ENCODE measurements at places on chromosomes 6 and 20.

- no peak for DNase-seq
Measured at GRCh38 chr6:116278854-116279231, 887 bp downstream of the TSPYL1 start.

- DNase-seq, result no peak
Measured at GRCh38 chr6:34416877-34417371, 8.9 kb downstream of the RPS10 start.

- no peak for DNase-seq
Measured at GRCh38 chr6:157059781-157060180, 263.5 kb downstream of the TMEM242 start.

GRCh38 chr6:70289299-70289698 is 13.6 kb downstream of the COL9A1 start:
- no peak for DNase-seq

DNA sequence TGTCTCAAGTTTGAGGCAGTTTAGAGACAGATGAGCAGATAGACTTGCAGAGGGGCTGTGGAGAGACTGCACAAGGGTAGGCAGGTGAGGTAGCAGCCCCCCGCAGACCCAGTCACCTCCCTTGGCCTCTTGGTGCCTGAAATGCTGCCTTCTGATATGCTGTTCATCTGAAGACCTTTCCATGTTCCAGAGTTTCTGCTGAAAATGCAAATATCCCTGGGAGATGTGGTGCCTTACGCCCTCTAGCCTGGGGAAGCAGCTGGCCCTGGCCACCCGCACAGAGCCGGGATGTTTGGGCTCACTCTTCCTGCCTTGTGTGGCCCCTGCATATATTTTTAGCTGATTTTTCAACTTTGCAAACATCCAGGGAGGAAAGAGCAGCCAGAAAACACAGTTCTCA is 51.4 kb downstream of the TMEM242 start:
- no peak for DNase-seq

GRCh38 chr20:45436732-45437485 is 21.0 kb downstream of the PIGT start:
- peak; percentile 96 for DNase-seq

DNA sequence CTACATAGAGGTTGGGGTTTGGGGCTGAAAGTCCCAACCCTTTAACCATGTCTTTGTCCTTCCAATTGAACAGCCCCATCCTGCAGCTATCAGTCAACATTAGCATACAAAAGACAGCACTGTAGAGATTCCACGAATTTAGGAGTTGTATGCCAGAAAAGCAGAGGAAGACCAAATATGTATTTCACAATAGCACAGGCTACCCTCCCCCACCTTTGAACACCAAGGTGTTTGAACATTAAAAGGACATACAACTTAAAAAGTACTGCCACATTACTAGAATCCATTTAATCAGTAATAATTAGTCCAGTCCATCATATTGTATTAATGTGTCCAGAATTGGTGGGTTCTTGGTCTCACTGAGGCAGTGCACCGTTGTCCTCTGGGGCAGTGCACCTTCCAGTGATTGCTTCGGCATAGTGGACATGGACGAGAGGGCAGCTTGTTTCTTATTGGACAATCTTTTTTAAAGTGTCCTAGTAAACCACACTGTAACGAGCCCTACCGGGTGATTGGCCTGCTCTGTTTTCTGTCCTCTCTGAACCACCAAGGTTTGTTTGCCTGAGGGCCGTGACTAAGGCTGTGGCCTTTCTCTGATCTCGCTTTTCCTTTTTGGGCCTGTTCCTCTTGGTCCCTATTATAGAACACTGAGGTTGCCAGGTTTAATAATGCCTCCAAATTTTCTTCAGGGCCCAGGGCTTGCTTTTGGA is 36.4 kb downstream of the GSTA4 start:
- no peak for DNase-seq

- DNase-seq, result no peak
Measured at GRCh38 chr6:139062932-139063646, 34.5 kb downstream of the ABRACL start.

GRCh38 chr20:45433316-45433715 is 17.4 kb downstream of the PIGT start:
- DNase-seq, result no peak

DNA sequence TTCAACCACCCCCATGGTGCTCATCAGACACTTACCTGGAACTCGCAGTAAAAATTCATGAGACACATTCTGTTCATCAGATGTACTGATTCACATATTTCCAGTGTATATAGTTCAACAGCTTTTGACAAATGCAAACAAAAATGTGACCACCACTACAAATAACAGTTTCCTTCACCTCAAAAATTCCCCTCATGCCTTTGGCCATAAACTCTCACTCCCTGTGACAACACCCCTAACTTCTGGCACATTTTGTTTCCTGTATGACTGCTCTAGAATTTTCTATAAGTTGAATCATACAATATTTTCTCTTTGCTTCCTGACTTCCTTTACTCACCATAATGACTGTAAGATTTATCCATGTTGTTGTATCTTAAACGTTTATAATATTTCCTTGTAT is 63.7 kb downstream of the C6orf118 start:
- DNase-seq, result no peak
